Epithelial cell of proximal tubule (primary cell): ENCODE measurements at places on chromosomes 13 and 19. TPM values are rescaled to one million over a fixed set of nuclear protein-coding genes. Genes with fewer than 3 reads are reported as not detected.

Gene ANKRD24
- total RNA-seq: not detected in 2 replicates

Gene PGLYRP2
- not detected in 2 replicates for total RNA-seq

Gene GARIN5A
- total RNA-seq: 0.69 and 2.2 TPM in 2 replicates

Gene IQCN
- total RNA-seq: 0.07 and 1.3 TPM in 2 replicates

Gene SEMA6B
- total RNA-seq: 0.65 TPM in 1 of 2 replicates, not detected in the other

Gene IGFL3
- total RNA-seq: not detected in 2 replicates

Gene UBL3
- total RNA-seq: 8.8 and 10.0 TPM in 2 replicates

Gene IZUMO2
- 0.29 TPM in 1 of 2 replicates, not detected in the other for total RNA-seq

Gene ETV2
- 0.35 TPM in 1 of 2 replicates, not detected in the other for total RNA-seq

Gene SLC25A41
- total RNA-seq: 0.23 TPM in 1 of 2 replicates, not detected in the other
